CD4-positive, alpha-beta T cell treated with Interleukin-12 subunit alpha and Interleukin-12 subunit beta, for 1 hour (primary cell): ENCODE measurements at places on chromosomes 1 and 21.
A peak's percentile ranks its signal among the peaks of the same experiment; 100 is the strongest.

GRCh38 chr21:33174756-33175155 is 55.0 kb upstream of the IFNAR2 start:
- DNase-seq = no peak

DNA sequence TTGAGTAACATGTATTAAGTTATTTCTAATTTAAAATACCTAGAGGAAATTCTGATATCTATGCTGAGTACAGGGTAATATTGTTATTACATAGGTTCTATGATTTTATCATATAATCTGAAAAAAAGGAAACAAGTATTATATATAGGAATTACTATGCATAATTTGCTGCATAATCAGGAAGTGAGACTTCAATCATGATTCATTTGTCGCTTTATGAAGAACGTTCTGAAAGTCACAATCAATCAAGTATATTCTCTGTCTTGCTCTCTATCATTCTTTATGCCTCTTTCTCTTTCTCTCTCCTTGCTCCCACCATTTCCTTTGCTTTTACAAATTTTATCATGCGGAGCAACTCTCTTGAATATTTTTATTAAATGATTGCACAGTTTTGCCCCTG is 1130.3 kb downstream of the PLA2G4A start:
- DNase-seq = no peak

DNA sequence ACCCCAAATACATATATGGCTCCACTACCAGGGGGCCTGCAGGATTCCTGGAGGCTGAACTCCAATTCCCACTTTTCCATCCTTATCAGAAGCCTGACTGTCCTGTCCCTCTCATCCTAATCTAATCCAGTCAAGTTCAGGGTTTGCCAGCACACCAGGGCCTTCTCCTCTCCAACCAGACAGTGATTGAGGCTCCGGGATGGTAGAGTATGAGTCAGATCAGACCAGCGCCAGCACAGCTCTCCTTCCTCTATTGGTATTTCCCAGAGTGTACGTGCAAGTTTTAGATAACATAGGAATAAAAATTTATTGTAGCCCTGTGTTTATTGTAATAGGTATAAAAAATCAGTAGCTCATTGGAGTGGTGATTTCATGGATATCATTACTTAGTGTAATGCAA is 24.5 kb upstream of the RCSD1 start:
- DNase-seq = no peak

- no peak for DNase-seq
Measured at GRCh38 chr1:239550178-239550577, 163.8 kb downstream of the CHRM3 start.

DNA sequence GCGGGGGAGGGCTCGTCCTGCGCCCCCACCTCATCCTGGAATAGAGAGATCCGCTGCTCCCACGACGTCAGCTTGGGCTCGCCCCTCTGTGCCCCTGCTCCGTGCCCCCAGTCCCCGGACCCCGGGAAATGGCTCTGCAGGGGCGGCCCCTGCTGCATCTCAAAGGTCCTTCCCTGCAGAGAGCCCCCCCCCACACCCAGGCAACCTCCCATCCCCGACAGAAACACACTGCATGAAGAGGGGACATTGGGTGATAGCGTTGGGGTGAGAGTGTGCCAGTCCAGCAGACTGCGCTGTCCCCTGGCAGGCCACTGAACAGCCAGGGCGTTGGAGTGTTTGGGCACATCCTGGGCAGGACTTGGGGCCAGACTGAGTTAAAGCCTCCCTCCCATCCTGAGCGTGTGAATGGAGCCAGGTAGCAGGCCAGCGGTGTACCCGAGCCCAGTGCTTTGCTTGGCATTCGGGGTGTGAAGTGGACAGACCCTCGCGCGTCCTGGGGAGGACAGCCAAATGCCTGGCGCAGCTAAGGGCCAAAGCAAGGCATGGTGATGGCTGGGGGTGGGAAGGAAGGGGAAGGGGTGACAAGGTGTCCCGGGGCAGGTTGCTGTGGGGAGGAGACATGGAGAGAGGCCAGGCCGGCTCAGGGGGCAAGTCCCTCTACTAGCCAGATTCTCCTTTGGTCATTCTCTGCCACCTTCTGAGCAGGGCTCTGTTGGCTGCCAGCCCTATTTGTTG is 633 bp upstream of the ETNK2 start:
- DNase-seq = no peak

DNA sequence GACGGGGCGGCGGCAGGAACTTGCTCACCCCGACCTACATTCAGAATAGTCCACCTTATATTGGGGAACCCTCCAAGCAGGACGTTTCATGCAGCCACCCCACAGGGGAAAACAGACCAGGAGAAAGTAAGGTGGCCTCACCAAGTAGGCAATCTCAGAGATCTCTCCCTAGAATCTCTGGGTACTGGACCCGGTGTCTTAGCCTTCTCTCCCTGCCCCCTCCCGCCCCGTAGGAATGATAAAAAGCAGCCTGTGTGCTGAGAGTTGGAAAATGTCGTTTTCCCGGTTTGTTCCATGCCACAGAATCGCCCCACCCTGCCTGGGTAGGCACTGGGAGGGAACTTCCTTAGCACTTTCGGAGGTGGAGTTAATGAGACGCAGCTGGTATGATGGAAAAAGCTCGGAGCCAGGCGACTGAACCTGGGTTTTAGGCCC is 789 bp upstream of the PTPN14 start:
- no peak for DNase-seq

DNA sequence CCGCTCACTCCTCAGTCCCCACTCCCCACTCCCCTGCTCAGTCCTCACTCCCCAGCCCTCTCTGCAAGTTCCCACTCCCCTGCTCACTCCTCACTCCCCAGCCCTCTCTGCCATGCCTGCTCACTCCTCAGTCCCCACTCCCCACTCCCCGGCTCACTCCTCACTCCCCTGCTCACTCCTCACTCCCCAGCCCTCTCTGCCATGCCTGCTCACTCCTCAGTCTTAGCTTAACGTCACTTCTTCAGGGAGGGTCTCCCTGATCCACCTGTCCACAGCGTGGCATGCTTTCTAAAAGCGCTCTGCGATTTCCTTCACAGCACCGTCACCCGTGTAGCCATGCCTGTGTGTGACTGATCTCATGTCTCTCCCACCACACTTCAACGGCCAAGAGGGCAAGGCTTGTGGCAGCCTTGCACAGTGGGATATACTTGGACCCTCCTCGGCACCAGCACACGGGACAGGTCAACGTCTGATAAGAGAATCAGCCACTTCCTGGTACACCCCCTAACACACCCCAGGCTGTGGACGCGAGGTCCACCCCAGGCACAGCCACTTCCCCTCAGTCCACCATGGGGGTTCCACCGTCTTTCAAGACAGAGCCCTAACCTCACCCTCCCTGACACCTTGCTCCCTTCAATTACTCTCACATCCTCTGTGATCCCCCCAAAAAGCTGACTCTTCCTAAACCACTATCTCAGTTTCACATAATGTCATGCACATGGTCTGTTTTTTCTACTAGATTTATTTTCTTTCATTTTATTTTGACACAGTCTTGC is 14.0 kb downstream of the PRDM15 start:
- DNase-seq = no peak

- DNase-seq = peak; percentile 75
Measured at GRCh38 chr1:192609110-192610079, 26.6 kb upstream of the RGS13 start.

DNA sequence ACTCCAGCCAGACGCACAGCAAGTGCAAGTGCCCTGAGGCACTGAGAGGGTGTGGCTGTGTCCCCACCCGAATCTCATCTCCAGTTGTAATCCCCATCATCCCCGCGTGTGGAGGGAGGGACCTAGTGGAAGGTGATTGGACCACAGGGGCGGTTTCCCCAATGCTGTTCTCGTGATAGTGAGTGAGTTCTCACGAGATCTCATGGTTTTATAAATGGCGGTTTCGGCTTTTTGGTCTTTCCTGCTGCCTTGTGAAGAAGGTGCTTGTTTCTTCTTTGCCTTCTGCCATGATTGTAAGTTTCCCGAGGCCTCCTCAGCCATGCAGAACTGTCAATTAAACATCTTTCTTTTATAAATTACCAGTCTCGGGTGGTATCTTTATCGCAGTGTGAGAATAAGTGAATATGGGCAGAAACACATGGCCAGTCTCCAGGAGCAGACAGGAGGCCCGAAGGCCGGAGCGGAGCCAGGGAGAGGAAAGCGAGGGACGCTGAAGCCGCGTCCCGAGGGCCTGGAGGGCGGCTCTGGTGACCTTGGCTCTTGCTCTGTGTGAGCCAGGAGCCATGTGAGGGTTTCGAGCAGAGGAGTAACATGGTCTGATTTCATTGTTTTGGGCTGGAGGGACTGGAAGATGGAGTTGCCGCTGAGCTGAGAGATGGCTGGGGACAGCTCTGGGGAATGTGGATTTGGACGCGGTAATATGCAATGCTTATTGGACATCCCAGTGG is 76.0 kb upstream of the C1orf174 start:
- DNase-seq = no peak

- peak; percentile 34 for DNase-seq
Measured at GRCh38 chr21:44658913-44659595, 1.3 kb downstream of the KRTAP12-3 start.

DNA sequence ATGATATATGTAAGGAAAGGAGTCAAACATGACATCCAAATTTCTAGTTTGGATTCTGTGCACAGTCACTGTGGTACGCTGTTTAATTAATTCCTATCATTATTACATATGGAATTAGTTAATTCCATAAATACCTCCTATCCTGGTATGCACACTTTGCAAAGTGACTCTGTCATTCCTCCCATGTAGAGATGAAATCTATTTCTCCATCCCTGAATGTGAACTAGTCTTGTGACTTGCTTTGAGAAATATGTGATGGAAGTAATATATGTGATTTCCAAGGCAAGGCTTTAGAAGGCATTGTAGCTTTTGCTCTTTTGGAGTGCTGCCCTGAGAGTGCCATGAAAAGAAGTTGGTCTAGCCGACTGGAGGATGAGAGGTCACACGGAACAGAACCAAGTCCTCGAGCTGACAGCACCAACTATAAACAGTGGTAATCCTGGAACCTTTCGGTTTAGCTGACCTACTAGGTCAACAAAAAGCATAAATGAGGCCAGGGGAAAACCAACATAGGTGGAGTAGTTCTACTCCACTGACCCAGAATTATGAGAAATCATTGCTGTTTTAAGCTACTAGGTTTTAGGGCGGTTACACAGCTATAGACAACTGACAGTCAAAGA is 1.5 kb downstream of the SELENOF start:
- no peak for DNase-seq

DNA sequence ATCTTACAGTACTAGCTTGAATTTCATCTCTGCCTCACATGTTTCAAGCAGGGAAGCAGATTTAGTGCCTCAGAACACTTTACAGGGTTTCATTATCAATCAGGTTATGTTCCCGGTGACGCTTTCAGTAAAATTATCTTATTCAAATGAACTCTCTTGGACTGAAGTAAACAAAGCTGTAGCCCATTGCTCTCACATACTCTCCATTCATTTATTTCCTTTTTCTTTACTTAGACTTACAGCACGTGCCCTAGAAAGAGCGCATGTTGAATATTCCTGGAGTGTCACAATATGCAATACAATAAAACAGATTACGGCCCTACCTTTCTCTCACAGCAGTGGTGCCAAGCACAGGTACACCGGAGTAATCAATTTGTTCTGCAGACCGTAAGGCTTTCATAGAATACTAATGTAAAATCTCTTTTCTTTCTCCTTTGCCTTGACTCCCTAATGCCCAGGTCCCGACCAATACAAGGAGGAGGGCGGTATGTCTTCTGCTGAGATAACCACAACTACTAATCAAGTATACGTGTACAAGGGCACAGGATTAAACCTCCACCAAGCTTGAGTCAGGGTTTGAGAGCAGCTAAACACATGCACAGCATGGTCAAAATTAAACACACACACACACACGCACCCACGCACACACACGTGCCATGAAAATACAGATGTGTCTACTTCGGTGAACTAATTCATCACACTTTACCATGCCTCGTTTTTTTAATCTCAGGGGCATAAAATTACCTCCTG is 62.8 kb downstream of the NRIP1 start:
- no peak for DNase-seq

DNA sequence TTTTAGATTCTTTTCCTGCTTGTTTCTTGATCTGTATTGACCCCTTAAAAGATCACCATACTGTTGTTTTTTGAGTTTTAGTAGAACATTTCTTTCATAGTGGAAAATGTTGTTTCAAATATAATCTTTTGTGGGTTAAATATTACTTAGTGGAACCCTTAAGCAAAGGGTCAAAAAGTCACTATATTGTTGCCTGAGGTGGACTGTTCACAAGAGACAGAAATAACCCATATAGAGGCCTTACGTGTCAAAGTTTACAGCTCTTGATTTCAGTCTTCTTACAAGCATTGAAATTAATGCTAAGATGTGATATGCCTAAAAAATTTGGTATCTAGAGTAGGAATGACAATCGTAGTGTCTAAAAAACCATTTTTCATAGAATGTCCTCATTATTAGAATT is 6.3 kb downstream of the DNAJB4 start:
- DNase-seq = no peak

- DNase-seq = no peak
Measured at GRCh38 chr21:32193098-32193465, 85.8 kb downstream of the MIS18A start.

GRCh38 chr1:71881611-71882010 is 400.7 kb downstream of the NEGR1 start:
- DNase-seq = no peak
